ENCODE measurements at places on chromosomes 5 and 9. TPM values are rescaled to one million over a fixed set of nuclear protein-coding genes. Genes with fewer than 3 reads are reported as not detected.

The GPR21 gene
- 0.65 TPM for total RNA-seq

The CARTPT gene
- not detected for total RNA-seq

The CNOT8 gene
- 90.7 TPM for total RNA-seq

The FAM221B gene
- total RNA-seq: not detected

The PRDM9 gene
- total RNA-seq: not detected

The NTNG2 gene
- total RNA-seq: 0.60 TPM

The N4BP3 gene
- total RNA-seq: 22.0 TPM

The PCDHGB3 gene
- total RNA-seq: 2.6 TPM

The MARVELD2 gene
- 1.3 TPM for total RNA-seq

The GRIN3A gene
- not detected for total RNA-seq

The QRFP gene
- not detected for total RNA-seq

The GARNL3 gene
- total RNA-seq: 3.0 TPM

The TRPM3 gene
- 0.11 TPM for total RNA-seq

The SPINK4 gene
- not detected for total RNA-seq

The TBC1D13 gene
- 12.5 TPM for total RNA-seq

The SAPCD2 gene
- total RNA-seq: 2.5 TPM

The PCDHB13 gene
- 1.1 TPM for total RNA-seq

The SLC22A4 gene
- total RNA-seq: 7.7 TPM

The MYMK gene
- not detected for total RNA-seq

The ZNF354C gene
- 6.2 TPM for total RNA-seq

The F2RL1 gene
- total RNA-seq: 14.8 TPM

The EIF4E1B gene
- total RNA-seq: not detected

The TRIM14 gene
- total RNA-seq: 0.95 TPM

The SLC27A6 gene
- 0.11 TPM for total RNA-seq

The PCDHB6 gene
- 0.11 TPM for total RNA-seq

The TRAF2 gene
- 18.0 TPM for total RNA-seq

The SERINC5 gene
- total RNA-seq: 21.0 TPM

The FAM81B gene
- total RNA-seq: not detected

The GLDC gene
- 4.3 TPM for total RNA-seq

The CCDC192 gene
- total RNA-seq: not detected

The SLC36A2 gene
- total RNA-seq: not detected

The C9 gene
- total RNA-seq: 0.11 TPM

The ADAMTSL2 gene
- total RNA-seq: 0.11 TPM

The ADGRD2 gene
- not detected for total RNA-seq

The PTGES2 gene
- total RNA-seq: 50.5 TPM

The LCN6 gene
- total RNA-seq: not detected

The SH3GL2 gene
- not detected for total RNA-seq

The ITGA2 gene
- 73.1 TPM for total RNA-seq

The RAB3C gene
- 0.09 TPM for total RNA-seq

The GABRA6 gene
- total RNA-seq: not detected

The LHX6 gene
- 0.09 TPM for total RNA-seq

The DRD1 gene
- not detected for total RNA-seq

The RNF180 gene
- 4.9 TPM for total RNA-seq

The CCNJL gene
- total RNA-seq: 6.6 TPM

The FGF10 gene
- not detected for total RNA-seq

The JAKMIP2 gene
- not detected for total RNA-seq

The DIPK1B gene
- total RNA-seq: 56.1 TPM

The BSPRY gene
- not detected for total RNA-seq

The HRCT1 gene
- total RNA-seq: 0.98 TPM

Data from dermis lymphatic vessel endothelial cell (primary cell).